ENCODE measurements at places on chromosomes 12 and 14.

- no peak for DNase-seq
Measured at GRCh38 chr14:89811954-89812575, 142.5 kb downstream of the EFCAB11 start.

DNA sequence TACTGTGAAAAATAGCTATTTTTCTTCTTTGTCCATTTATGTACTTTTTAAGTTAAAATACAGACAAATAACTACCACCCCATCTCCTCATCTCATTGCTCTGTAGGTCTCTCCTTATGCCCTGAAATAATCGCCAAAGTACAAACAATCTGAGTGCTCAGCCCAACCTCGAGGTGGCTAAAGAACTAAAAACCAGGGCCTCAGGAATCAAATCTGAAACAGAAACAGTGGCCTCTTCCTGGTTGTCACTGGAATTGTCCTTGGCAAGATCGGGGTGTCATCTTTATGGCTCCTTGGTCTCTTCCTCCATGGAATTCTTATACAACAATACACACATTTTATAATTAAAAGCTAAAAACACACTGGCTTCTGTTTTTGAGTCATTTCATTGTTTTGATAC lies 182.4 kb downstream of the ASCL1 start:
- DNase-seq = no peak

- DNase-seq = no peak
Measured at GRCh38 chr12:108551535-108551934, 9.4 kb downstream of the SART3 start.

DNA sequence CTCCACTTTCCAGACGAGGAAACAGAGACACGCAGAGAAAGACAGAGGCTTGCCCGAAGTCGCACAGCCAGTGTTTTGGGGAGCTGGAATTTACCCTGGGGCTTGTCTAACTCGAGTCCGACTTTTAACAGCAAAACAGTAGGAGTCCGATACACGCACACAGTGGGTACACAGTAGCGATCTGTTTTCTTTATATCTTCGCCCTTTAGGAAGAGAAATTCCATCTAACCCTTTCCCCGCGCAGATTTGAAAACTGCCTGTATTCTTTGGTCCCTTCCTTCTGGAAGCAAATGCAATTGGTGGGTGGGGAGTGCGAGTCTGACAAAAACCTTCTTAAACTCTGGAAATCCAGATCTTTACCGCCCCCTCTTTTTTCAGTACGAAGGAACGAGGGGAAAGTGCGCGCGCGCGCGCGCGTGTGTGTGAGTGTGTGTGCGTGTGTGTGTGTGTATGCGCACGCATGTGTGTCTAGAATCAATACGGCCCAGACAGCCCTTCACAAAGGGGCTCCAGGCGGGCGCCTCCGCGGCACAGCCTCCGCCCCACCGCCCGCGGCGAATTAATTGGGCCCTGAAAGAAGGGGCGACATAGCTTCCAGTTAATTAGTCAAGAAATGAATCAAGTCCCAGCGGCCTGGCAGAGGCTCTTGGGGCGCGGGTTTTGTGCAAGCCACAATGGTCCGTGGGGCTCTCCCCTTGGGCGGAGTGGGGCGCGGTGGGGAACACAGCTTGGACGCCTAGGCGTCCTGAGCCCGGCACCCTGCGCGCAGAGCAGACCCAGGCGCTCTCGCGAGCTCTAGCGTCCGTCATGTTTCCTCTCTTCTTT lies 14.0 kb upstream of the TBX3 start:
- DNase-seq = no peak

DNA sequence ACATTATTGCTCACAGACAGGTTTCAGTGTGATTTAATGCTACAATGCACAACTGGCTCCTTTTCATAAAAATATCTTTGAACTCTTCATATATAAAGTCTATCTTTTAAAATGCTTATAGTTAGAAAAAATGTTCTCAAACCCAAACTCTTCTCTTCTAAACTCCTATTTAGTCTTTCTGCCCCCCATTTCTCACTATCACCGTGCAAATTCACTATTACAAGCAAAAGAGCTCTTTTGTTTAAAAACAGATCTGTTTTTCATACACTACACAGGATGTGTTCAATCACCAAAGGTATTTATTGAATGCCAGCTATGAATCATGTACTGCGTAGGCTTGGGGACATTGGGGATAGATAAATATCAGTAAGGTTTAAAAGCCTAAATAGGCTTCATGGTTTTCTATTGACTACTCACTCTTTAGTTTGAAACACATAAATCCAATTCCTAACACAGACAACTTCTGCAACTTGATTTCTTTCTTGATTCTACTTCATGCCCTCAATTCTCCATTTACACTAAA lies 692.3 kb downstream of the C12orf50 start:
- no peak for DNase-seq

Data from NCI-H1105 treated with DMSO at 0.1 percent for 48 hours (cell line).